ENCODE measurements at places on chromosomes 7 and 10.

DNA sequence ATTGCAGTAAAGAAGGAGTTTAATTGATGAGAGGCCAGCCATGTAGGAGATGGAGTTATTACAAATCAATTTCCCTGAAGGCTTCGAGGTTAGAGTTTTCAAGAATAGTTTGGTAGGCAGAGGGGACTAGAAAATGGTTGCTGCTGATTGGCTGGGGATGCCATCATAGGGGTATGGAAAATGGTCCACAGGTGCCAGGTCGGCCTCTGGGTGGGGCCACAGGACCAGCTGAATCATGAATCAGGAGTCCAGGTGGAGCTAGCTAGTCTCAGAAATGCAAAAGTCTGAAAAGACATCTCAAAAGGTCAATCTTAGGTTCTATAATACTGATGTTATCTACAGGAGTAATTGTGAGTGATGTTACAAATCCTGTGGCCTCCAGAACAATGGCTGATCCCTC is 714.0 kb upstream of the GHITM start:
- no peak for DNase-seq

GRCh38 chr10:73246322-73246645 is 771 bp downstream of the DNAJC9 start:
- DNase-seq: no peak

DNA sequence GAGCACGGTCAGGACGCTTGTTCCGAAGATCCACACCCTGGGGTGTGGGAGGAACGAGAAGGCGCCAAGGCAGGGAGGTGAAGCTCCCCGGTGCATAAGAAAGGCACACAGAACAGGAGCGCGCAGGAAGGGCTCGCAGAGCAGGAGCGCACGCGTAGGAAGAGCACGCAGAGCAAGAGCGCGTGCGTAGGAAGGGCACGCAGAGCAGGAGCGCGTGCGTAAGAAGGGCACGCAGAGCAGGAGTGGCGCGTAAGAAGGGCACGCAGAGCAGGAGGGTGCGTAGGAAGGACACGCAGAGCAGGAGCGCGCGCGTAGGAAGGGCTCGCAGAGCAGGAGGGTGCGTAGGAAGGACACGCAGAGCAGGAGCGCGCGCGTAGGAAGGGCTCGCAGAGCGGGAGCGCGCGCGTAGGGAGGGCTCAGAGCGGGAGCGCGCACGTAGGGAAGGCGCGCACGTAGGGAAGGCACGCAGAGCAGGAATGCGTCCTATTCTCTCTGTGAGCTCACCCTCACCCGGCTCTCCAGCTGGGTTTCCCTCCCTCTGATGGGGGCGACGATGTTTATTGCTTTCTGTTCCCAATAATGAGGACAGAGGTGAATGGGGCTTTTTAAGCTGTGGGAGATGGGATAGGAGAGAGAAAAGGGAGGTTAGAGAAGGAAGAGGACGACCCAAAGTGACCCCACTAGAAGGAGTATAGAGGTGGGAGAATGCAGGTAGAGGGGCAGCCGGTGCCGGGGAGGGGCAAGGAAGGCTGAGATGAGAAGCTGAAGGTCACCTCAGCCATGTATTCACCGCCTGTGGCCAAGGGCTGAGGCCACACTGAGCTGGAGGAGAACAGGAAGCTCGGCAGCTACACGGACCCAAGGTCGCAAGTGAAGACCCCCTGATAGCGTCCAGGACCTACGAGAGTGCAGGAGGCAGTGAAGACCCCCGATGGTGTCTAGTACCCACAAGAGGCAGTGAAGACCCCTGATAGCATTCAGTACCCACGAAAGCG is 423.2 kb downstream of the PTPRN2 start:
- no peak for DNase-seq

GRCh38 chr7:46515844-46516590 is 594.9 kb upstream of the IGFBP3 start:
- no peak for DNase-seq

DNA sequence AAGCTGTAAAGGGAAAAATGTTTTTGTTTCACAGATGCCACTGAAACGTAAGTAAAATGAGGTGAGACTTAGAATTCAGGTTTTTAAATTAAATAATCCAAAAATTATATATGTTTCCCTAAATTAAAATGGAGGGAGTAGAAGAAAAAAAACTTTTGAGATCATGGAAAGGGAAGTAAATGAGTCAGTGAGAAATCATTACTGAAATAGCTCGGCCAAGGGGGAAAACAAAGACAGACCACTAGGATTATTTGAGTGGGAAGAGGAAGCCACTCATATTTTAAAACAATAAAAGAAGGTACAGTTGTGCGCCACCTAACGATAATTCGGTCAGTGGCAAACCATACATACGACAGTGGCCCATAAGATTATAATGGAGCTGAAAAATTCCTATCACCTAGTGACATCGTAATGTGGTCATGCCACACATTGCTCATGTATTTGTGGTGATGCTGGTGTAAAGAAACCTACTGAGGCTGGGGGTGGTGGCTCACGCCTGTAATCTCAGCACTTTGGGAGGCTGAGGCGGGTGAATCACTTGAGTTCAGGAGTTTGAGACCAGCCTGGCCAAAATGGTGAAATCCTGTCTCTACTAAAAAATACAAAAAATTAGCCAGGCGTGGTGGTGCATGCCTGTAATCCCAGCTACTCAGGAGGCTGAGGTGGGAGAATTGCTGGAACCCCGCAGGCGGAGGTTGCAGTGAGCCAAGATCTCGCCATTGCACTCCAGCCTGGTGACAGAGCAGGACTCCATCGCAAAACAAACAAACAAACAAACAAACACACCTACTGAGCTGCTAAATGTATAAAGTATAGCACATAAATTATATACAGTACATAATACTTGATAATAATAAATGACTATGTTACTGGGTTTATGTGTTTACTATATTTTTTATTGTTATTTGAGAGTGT is 64.7 kb downstream of the MKX start:
- DNase-seq: no peak

- DNase-seq: no peak
Measured at GRCh38 chr7:145016068-145016467, 180.2 kb upstream of the TPK1 start.

- no peak for DNase-seq
Measured at GRCh38 chr10:28365840-28366239, 63.0 kb upstream of the MPP7 start.

GRCh38 chr7:69599286-69599954 is 1.1 kb downstream of the AUTS2 start:
- DNase-seq: no peak

GRCh38 chr10:70048030-70048723 is 4.5 kb upstream of the MACROH2A2 start:
- DNase-seq: no peak

DNA sequence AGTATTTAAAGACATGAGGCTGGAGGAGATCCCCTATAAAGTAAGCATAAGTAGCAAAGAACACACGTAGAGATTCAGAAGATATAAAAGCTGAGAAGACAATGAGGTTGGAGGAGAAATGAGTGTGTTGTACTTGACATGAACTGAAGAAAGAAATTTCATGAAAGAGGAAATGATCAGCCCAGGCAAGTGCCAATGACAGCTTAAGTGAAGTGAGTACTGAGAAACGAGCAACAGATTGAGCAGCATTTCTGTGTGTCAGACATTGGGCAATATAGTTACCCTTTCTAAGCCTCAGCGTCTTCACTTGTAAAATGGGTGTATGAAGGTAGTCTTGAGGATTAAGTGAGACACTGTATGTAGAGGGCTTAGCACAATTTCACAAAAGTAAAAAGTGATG is 4.8 kb upstream of the LIPA start:
- DNase-seq: no peak

DNA sequence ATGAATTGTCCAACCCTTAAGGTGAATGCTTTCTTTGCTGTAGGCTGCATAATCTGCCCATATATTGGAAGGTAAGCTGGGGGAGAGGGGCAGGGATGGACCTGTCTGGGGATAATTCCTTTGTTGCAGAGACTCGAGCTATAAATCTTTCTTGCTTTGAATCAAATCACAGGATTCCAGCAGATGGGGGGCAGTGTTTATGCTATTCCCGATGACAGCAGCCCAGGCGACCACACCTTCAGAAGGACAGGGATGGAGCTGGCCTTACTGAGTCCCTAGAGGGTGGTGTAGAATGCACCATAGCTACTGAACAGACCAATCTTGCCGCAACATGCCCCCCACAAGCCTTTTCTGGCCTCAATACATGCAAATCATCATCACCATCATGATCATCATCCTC is 2.5 kb downstream of the PODXL start:
- no peak for DNase-seq
